Posterior cingulate gyrus (tissue), 11 donors: ENCODE measurements at places on chromosomes 6 and 20.

DNA sequence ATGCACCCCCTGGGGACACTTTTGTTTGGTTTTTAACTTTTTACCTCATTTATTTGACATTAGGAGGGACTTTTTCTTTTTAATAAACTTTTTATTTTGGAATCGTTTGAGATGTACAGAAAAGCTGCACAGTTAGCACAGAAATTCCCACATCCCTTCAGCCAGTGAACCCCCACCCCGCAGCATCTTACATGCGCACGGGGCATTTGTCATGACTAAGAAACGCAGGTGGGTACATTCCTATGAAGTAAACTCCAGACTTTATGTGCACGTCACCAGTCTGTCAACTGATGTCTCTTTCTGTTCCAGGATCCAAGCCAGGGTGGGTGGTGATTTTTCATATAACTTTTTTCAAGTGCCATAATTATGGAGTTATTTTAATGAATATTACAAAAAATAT lies 4.9 kb upstream of the ZNF831 start:
- DNase-seq, result no peak

- DNase-seq, result no peak
These were observed 102.3 kb upstream of the SULF2 start for GRCh38 chr20:47887477-47888080.

- no peak for DNase-seq
These were observed 56.4 kb downstream of the RIPOR2 start for GRCh38 chr6:24879351-24879750.

- DNase-seq, result no peak
These were observed 59.7 kb downstream of the GPR6 start for GRCh38 chr6:110037726-110038295.

- DNase-seq, result no peak
These were observed 137.8 kb upstream of the PHACTR1 start for GRCh38 chr6:12578751-12579150.

GRCh38 chr6:15769511-15770018 lies 106.7 kb upstream of the DTNBP1 start:
- DNase-seq, result no peak

DNA sequence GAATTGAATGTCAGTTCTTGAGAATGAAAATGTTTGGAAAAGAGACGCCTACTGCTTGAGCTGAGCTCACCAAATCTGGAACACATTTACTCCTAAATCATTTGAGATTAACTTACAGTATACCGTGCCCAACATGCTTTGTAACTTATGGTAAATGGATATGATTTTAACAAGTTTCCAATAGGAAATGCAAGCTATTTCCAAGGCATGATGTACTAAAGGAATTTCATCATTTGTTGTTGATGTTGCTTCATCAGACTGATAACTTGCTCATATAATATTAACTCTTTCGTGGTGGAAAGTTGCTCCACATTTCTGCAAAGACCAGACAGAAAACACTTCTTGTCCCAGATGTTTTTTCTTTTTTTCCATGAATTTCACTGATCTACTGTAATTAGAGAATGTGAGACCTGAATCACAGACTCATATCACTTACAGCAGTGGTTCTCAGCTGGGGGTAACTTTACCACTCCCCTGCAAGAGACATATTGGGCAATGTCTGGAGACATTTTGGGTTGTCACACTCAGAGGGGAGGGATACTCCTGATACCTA lies 116.6 kb upstream of the TRAF3IP2 start:
- no peak for DNase-seq

- DNase-seq, result no peak
These were observed 274.7 kb downstream of the TFAP2A start for GRCh38 chr6:10140136-10140535.

DNA sequence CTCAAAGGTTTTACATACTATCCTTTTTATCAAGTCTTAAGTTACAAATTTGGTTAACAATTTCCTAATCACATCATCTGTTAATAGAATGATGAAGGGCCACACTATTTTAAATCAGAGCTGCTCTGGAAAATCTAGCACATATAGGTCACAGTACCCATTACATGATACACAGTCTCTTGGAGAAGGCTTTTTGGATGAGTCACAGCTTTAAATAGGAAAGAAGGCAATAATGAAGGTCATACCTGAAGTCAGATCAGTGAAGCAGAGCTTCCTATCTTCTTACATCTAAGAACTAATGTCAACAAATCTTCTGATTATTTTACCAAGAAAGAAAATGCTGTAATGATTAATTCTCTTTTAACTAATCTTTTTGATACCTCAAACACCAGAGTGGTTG lies 248.5 kb downstream of the BTBD9 start:
- no peak for DNase-seq

DNA sequence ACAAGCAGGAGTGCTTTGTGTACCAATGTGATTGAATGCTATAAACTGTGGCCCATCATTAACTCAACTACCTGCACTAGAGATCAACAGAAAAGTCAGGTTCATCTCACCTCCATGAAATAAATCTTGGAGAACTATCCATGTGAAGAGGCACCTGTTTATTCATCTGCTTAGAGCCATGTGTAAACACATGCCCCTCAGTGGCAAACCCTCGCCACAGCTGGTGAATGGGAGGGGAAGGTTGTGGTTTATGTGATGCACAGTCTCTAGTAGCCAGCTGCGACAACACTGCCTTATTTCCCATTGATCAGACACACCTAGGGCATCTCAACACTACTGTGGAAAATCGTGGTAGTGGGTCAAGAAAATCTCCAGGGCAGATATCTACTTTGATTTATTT lies 640.2 kb downstream of the PTPRT start:
- DNase-seq, result no peak

- DNase-seq, result no peak
These were observed 212.9 kb downstream of the QKI start for GRCh38 chr6:163627274-163628062.

DNA sequence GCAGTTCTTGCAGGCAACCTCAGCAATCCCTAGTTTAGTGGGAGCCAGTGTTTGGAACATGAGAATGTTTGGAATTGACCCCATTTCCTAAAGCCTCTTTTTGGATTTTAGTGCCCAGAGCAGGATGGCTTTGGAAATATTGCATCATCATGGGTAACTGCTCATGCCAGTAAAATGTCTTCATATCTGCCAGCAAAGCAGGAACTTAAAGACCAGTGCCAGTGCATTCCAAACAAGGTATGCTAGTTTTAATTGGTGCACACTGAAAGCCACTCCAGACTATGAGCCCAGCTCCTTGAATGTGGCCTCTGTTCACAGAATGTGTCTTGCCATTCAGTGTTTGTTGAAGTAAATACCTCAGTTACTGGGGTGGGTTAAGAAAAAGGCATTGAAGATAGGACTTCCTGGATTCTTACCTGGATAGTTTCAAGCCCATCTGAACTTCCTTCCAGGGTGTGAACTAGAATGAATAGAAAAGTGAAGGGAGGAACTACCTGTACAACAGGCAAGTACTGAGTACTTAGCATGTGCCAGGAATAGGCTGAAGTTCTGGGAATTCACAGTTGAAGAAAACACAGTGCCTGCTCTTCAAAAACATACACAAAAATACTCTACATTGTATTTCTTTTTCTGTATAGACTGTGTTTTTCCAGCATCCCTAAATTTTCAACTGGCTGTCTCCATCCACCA lies 70.5 kb downstream of the COL19A1 start:
- no peak for DNase-seq

GRCh38 chr6:12094689-12095088 lies 82.6 kb downstream of the HIVEP1 start:
- no peak for DNase-seq

DNA sequence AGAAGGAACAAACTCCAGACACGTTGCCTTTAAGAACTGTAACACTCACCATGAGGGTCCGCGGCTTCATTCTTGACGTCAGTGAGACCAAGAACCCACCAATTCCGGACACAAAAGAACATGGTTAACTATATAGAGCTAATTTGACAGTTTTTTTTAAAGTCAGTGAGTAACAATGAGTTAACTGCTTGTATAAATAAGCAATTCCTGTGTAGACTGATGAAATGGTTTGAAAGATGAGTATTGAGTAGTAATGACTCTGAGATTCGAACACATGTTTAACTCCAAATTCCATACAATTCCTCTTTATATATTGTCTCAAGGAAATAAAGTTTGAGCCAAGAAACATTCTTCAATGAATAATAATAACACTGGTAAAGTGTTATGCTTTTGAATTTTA lies 478.0 kb downstream of the MMUT start:
- no peak for DNase-seq

- no peak for DNase-seq
These were observed 97.5 kb downstream of the GMDS start for GRCh38 chr6:2147766-2148448.

DNA sequence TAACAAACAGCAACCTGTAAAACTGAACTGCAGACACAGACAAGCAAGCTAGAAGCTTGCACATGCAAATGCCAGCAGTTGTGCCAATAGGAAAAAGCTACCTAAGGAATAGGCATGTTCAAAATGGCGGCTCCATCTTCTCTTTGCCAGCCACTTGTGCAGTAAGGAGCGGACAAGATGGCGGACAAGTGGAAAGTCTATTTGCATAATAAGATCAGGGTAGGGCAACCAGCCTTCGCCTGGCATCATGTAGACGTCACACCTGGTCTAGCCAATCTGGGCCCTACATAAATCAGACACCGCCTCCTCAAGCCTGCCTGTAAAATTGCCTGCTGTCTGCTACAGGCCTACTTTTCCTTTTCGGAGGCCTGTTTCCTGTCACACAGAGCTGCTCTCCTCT lies 18.0 kb downstream of the C6orf52 start:
- no peak for DNase-seq

DNA sequence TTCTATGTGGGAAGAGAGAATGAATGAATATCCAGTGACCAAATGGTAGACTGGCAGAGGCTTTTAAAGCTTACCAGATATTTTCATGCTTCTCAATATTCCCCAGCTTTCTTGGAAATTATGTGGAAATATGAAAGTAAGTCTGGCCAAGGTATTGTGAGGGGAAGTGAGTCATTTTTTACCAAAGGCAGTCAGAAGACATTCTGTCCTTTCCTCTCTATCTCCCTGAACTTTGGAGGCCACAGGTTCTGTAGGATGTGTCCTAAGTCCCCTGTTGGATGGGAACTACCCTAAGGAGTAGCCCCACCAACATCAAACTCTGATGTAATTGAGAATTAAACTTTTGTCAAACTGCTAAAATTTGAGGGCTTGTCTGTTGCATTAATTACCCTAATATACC lies 593.8 kb upstream of the NRSN1 start:
- DNase-seq, result no peak

- DNase-seq, result no peak
These were observed 81.3 kb downstream of the C6orf52 start for GRCh38 chr6:10613077-10613476.

DNA sequence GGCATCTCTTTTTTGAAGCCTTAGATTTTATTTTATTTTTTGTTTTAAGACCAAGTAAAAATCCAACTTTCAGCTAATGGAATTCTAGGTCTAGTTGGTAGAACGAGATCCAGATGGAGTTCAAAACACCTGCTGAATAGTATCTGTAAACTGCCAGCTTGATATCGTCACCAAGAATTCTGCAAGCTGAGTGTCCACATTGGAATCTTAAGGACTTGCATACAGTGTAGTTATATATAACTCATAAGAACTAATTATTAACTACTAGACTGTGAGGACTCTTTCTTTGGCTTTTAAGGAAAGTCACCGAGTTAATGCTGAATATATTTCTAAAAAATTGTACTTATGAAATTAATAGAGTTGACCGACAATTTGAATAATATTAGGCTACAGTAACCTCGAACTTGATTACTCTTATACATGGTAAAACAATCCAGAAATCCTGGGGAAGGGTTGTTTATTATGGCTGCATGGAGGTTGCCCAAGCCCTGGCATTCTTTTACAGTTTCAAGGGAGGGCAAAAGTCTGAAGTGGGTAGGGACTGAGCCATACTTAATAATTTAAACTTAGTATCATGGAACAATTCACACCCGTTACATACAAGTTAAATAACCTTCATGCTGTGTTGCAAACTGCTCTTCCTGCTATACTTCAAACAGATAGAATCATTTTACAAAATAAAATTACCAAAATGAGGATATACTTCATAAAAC lies 553.9 kb downstream of the PTPRT start:
- no peak for DNase-seq

DNA sequence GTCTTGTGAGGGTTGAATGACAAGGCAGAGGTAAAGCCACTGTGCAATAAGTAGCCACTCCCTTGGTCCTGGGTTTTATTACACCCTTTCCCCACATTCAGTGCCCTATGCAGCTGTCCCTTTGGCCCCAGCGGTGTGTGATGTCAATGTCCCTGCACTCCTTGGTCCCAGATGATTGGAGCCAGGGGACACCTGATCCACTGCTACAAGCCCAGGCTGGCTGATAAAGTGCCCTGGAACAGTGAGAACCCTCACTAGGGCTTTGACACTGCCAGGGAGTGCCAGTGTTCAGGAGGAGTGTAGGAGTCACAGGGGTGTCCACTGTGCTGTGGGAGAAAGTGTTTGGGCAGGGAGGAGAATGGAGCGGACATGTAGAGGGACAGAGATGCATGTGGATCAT lies 30.4 kb downstream of the GABRR1 start:
- no peak for DNase-seq

DNA sequence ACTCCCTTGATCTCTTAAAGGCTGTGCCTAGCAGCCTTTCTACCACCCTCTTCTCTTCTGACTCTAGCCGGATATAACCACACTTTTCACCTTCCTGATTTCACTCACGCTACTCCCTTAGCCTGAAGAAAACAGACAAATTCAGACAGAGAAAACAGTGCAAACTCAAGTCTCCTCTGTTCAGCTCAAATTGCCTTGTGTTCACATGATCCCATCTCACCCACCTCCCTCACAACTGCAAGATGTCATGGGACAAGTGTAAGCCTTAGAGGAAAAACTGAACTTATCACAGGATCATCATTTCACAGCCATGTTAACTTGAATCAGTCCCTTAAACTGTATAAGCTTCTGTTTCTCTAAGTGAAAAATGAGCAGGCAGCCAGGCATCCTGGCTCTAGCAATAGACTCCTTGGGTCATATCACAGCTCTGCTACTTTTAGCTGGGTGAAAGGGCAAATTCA lies 66.5 kb upstream of the TENT5A start:
- no peak for DNase-seq

GRCh38 chr6:32047855-32048766 lies 9.9 kb downstream of the CYP21A2 start:
- DNase-seq, result peak; percentile 93
